ENCODE measurements at places on chromosomes 5 and 9.
A peak's percentile ranks its signal among the peaks of the same experiment; 100 is the strongest.

DNA sequence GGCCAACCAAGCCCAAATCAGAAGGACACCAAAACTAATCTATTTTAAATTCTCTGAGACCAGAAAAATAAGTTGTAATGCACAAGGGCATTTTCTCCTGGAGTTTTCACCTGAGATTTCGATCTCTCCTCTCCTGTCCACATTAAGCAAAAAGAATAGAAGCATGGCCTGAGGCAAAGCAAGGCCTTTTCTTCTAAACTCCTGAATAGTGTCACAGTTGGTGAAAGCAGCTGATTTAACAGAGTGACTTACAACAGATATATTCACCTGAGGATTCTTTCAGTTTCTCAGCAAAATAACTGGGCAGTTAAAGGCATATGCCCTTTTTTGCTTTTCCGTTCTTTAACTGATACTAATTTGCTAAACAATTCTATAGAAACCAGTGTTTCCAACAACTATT is 547.7 kb downstream of the EFNA5 start:
- DNase-seq: no peak

DNA sequence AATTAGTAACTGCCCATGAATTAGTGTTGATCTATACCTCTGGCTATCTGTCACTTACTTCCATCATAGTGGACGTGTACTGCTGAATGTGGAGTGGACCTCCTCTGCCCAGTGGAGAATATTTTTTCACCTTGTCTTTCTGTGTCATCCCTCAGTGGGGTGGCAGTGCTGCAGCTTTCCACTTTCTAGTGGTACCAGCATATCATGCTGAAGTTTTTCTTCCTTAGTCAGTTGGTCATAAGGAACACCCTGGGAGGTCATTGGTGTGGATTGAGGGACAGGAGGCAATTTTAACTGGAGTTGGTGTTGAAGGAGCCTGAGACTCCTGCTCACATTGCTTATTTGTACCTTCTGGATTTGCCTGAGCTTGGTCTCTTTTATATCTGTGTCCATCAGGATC is 151.7 kb upstream of the ANKH start:
- no peak for DNase-seq

GRCh38 chr5:94791829-94792228 is 173.4 kb downstream of the SLF1 start:
- DNase-seq: no peak

GRCh38 chr9:78213712-78214111 is 22.2 kb upstream of the CEP78 start:
- peak; percentile 55 for DNase-seq

DNA sequence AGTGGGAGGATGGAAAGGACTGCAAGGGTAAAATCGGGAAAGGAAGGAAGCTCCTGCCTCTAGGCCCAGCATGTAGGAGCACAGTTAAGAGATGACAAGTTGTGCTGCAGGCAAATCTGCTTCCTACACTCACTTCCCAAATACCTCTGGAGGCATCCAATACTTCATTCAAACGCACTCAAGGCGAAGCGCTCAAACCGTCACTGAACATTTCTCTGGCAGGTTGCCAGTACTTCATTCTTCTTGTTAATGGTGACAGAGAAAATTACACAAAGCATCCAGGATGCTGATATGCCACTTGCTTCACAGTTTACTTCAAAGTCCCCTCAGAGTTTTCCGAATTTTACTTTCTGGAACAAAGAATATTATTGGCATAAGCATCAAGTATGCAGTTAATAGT is 59.8 kb downstream of the NREP start:
- DNase-seq: no peak

- no peak for DNase-seq
Measured at GRCh38 chr5:105288946-105289345, 1726.4 kb upstream of the NUDT12 start.

DNA sequence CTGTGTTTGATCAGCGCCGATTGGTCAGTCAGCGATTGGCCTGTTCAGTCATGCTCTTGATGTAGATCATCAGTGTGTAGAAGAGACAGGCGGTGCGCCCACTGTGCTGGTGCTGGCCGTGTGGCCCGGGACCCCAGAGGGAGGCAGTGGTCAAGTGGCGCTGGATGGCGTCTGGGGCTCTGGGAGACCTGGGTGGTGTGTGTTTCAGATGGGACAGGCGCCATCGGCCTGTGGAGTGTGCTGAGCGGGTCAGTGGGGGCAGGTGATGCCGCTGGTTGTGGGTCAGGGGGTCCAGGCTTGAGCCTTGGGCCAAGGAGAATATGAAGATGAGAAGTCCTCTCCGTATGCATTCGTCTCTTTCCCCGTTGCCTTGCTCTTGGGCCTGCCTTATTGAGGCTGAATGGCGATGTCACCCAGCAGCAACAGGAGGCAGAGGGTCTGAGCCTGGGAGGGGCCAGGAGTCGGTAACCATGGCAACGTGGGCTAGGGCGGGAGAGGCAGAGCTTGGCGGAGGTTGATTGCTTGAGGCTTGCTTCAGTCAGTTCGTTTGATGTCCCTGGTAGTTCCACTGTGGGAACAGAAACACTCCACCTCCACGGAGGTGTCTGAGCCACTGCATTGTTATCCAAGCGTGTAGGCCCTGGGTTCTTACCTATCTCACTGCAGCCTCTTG is 117.8 kb upstream of the CACNA1B start:
- no peak for DNase-seq

- no peak for DNase-seq
Measured at GRCh38 chr9:134174073-134174449, 9.7 kb upstream of the RNU6ATAC start.

DNA sequence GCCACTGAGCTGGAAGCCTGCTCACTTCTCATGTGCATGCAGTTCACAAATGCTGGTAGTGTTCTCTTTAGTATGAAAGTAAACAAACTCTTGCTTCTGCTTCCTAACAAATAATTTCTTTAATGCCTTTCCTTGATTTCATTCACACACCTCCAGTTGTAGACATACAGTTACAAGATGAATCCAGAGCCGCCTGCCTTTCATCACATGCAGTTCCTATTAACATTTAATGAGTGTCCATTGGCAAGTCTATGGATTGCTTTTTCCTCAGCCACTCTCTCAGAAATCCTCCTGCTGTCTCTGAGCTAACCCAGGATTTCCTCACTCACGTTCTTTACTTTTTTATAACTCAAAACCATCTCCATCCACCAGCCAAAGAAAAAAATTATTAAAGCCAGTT is 408.6 kb downstream of the BNC2 start:
- no peak for DNase-seq

- DNase-seq: no peak
Measured at GRCh38 chr9:110319781-110320492, 17.7 kb downstream of the TXNDC8 start.

- no peak for DNase-seq
Measured at GRCh38 chr5:86557920-86558319, 59.8 kb upstream of the COX7C start.

DNA sequence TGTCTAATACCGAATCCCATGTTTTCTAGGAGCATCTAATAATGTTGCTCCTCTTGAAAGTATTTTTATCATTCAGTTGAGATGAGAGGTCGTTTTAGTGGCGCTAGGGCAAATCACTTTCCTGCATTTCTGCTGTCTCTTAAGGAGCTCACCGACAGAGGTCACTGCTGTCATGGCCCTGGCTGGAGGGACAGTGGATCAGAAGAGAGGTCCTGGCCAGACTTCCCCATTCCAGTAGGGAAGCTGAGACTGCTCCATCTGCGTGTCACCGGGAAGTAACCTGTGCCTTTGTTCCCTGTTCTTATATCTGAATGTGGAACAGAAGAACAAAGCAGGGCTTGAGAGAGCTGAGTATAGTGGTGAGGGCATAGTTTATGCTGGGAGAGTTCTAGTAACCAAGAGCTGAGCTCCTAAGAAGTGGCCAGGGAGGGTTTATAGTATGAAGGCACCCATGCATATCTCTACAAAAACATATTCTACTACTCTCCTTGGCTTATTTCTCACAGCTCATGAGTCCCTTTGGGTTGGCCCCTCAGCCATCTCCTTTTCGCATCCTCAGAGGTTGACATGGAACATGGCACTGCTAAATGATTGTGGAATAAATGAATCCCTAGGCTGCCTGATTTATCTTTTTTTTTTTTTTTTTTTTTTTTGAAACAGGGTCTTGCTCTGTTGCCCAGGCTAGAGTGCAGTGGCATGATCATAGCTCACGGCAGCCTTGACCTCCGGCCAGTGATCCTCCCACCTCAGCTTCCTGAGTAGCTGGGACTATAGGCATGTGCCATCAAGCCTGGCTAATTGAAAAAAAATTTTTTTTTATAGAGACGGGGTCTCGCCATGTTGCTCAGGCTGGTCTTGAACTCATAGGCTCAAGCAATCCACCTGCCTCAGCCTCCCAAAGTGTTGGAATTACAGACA is 27.2 kb downstream of the ATP6V0E1 start:
- DNase-seq: peak; percentile 38

DNA sequence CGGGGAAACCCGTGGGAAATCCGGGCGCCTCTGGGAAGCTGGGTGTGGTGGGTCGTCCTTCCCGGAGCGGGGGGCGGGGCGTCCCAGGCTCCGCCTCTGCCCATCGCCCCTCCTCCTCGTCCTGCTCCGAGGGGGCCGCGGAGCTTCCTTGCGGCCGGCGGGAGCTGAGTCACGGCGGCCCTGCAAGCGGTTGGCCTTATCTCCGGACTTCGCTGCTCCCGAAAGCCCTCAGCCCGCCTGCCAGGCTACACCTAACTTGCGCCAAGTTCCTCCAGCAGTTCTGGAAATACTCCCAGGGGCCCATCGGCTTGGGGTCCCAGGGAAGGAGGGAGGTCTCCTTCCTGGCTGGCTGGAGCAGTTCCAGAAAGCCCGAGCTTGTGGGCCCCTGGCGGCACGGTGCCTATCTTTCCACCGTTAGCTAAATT is 54.1 kb upstream of the CDKN2AIPNL start:
- DNase-seq: peak; percentile 98

DNA sequence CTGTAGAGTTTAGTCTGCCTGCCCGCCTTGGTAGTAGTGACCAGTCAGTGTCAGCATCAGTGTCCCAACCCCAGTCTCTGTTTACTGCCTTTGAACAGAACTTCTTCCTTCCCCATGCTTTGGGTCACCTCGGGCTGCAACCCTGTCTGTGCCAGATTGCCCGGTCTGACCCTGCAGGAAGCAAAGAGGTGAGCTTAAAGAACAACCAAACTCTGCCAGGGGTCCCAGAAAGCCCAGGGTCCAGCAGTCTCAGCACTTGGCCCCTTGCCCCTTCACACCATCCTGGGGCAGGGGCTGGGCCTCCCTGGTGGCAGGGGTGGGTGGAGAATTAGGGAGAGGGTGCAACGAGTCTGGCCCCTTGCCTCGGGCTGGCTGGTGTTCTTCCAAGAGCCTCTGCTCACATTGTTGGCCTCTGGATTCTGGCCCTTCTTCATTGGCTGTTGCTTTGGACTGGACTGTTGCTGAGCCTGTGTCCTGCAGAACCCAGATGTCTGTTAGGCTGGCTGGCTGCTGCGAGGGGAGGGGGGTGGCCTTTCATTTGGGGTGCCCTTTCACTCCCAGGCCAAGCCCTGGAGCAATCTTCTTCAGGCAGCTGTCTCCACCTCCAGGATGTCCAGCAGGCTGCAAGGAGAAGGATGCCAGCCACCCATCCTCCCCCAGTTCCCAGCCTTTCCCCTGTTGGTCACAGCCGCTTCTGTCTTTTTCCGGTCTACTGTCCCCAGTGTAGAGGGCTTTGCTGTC is 51.2 kb downstream of the SAR1B start:
- no peak for DNase-seq

GRCh38 chr5:23014825-23015224 is 161.7 kb upstream of the CDH12 start:
- DNase-seq: no peak

GRCh38 chr5:56625541-56625940 is 189.8 kb upstream of the MAP3K1 start:
- DNase-seq: peak; percentile 52

- DNase-seq: no peak
Measured at GRCh38 chr5:160197341-160198144, 31.8 kb upstream of the FABP6 start.

DNA sequence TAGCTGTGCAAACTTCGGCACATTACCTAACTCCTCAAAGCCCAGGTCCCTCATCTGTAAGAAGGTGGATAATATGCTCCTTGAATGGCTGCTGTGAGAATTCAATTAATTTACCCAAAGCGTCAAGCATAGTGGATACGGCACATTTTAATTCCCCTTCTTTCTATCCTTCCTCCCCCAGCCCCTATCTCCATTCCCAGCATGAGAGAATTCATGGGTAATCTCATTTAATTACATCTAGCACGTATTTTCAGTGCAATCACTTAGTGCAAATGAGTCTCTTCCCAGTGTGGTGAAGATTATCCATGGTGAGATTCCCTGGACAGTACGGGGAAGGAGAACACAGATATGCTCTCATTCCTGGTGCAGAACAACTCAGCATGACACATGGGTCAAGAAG is 145.6 kb downstream of the TRPM3 start:
- no peak for DNase-seq

DNA sequence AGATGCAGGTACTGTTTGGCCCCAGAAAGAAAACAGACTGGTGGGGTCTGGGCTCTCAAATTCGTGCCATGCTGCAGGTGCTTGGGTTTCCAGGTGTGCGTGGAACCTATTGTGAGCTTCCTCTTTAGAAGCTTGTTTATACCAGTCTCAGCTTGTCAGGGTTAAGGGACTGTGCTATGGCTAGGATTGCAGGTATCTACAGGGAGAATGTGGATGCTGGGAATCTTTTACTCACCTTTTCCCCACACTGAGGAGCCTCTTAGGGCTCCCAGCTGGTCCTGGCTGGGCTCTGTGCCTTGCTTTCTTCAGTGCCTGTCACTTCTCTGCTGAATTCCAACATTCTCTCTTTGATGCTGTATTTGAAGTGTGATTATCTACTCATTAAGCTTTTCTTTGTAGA is 111.8 kb downstream of the WDR70 start:
- DNase-seq: no peak

- peak; percentile 4 for DNase-seq
Measured at GRCh38 chr9:93267681-93268505, 84.0 kb downstream of the WNK2 start.

DNA sequence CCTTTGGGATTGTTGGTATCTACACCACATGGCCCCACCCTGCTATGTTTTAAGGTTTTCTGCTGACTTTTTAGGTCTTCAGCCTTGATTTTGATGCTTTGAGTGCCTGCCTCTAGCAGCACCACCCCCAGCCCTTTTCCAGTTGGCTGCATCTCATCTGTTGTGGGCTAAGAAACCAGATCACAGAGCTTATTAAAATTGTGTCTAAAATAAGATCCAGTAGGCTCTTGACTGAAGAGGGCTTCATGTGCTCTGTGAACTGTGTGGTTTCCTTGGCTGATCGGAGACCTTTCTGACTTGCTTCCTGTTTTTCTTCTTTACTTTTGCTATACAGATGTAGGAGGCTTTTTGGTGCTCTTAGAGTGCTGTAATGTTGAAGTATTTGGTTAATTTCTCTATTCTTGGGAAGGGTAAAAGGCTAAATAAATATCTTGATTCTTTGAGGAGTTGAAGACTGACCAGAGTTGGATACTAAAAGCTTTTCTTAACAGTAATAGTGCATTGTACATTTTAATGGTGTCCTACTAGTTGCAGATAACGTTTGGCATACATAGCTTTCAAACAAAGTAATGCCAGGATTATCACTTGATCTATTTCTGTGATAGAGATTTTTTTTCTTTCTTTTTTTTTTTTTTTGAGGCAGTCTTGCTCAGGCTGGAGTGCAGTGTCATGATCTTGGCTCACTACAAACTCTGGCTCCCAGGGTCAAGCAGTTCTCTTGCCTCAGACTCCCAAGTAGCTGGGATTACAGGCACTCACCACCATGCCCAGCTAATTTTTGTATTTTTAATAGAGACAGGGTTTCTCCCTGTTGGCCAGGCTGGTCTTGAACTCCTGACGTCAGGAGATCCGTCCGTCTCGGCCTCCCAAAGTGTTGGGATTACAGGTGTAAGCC is 4.5 kb downstream of the UBE2D2 start:
- DNase-seq: peak; percentile 20

- no peak for DNase-seq
Measured at GRCh38 chr9:893115-893514, 51.6 kb downstream of the DMRT1 start.

Measured in GM03348 (cell line).